ENCODE measurements at places on chromosomes 5 and 9.

- DNase-seq, result no peak
Observed at GRCh38 chr9:114166614-114167572, 11.6 kb downstream of the COL27A1 start.

DNA sequence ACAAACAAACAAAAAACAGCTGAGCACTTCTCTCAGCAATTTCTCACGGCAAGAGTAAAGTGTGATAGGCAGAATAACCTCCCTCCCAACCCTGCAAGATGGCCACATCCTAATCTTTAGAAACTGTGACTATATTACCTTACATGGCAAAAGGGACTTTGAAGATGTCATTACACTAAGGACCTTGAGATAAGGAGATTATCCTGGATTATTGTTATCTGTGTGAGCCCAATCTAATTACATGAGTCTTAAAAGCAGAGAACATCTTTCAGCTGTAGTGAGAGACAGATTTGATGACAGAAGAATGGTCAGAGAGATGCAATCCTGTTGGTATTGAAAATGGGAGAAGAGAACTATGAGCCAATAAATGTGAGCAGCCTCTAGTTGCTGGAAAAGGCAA is 347.9 kb downstream of the CDH9 start:
- DNase-seq, result no peak

- no peak for DNase-seq
Observed at GRCh38 chr5:65923339-65923738, 3.0 kb upstream of the ERBIN start.

DNA sequence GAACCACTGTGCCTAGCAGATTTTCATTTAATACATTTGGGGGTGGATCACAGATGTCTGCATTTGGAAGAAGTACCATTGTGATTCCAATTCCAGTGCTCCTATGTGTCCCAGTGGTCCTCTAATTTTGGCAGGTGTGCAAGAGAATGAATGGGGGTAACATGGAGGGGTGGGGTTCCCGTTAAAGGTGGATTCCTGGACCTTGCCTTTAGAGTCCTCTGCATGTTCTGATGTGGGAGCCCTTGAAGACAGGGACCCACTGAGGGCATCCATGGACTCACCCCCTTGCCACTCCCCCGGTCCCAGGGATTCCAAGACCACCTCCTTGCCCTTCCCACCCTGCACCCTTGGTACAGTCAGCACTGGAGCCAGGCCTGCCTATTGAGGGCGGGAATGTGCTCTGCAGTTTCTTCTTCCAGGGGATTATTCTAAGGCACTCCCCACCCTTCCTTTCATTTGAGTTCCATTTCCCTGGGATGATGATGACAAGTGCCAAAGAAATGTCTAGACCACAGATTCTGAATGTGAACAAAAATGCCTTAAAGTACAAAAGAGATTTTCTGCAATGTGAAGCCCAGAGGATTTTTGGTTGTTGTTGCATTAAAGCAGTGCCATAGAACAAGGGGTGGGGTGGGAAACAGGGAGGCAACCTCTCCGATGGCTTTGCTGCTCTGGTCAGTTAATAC is 119.4 kb upstream of the PTCH1 start:
- no peak for DNase-seq

DNA sequence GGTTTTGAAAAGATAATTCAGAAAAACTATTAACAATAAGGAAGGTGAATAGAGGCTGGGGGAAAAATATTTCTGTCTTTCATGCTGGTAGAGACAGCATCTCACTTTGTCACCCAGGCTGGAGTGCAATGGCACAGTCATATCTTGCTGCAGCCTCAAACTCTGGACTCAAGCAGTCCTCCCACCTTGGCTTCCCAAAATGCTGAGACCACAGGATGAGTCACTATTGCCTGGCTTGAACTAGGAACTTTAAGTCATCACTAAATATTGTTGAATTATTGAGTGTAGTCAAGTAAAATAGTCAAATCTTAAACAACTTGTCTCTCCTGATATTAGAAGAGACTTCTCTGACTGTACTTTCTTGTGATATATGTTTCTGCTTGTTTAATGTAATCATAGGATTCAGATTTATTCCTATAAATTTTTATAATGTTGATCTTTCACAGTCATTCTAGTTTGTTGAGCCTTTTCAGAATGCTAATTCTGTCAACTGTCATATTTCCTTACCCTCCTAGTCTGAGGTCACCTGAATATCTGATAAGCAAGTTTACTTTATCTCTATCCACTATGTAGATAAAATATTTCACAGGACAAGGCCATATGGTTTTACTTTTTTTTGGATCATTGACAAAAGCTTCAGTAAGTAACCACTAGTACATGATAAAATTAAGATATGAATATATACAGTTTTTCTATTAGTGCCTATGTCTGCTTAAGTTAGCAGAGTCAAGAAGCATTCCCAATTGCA is 1696.5 kb downstream of the MAT2B start:
- DNase-seq, result no peak

DNA sequence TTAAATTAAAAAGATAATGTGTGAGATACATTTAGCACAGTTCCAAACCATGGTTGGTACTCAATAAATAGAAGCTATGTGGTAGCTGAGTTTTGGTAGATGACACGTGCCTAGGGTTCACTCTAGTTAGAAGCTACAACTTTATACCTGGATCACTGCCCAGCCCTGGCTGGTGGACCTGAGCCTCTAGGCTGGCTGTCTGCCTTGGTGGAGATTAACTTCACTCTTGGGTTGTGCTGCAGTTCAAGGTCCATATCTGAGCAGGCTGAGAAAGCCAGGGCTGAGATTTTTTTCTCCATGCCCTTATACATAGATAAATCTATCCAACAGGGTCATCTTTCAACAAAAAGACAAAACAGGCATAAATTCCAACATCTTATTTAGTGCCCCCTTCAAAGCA is 44.6 kb upstream of the SPDL1 start:
- DNase-seq, result no peak

GRCh38 chr9:83299094-83299493 is 236.2 kb upstream of the RASEF start:
- DNase-seq, result no peak

GRCh38 chr5:168286386-168286785 is 5.1 kb upstream of the WWC1 start:
- DNase-seq, result no peak

DNA sequence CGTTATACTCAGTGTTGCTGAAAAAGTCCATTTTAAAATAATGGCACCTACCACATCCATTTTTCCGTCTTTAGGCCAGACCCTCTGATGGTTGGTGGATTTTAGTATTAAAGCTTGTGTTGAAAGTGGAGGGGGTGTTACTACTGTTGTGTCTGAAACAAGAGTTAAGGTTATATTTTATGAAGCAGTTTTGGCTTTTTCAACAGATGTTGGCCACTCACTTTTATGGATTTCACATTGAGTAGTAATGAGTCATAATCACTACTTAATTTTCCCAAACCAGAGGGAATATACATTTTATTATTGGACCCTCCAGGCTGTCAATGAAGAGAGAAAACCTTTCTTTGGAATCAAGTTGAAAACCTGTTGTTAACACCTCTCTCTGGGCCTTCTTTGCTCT is 88.0 kb downstream of the TRIO start:
- no peak for DNase-seq

GRCh38 chr5:138926688-138927448 is 51.7 kb upstream of the LRRTM2 start:
- DNase-seq, result no peak

DNA sequence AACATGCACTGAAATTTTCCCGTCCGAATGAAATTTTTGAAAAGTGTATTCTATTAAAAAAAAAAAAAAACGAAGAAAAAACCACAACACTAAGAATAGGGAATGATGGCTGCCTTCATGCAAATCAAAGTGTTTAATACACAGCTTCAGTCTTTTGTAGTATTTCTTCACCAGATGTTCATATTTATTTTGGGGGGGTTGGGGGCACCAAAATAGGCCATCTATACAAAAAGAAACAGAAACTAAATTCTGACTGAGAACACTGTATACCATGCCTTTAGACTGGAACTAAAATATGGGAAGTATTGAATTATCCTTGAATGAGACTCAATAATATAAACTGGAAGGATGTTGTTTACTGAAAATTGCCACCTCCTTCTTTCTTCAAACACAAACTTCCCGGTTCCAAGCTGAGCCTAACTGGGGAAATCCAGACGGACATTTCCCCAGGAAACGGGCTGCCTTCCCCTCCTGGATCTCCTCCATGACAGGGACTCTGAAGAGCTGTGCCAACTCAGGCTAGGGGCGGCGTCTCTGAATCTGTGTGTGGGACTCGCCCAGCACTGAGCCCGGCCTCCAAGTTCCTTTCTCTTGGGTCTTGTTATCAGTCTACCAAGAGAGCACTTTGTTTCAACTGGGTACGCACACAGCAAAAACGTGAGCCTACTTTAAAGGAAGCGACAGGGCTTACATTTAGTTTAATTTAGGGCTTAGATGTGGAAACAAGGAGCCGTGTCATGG is 511.3 kb upstream of the ADAMTS16 start:
- no peak for DNase-seq

DNA sequence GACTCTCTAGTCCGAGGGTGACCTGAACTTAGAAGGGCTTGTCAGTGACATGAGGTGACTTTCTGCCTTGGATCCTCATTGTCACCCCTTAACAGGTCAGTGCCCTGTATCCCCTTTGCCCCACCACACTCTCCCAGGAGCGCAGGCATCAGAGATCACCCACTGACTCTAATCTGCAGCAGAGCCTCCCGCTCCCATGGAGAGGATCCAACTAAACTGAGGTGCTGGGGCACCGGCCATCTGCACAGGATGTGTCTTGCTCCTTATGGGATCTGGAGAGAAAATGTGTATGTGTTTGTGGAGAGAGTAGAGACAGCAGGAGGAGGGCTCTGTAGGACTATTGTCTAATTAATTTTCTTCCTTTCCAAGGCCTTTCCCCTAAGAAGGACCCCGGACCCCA is 213.7 kb downstream of the ROR2 start:
- no peak for DNase-seq

GRCh38 chr5:175670372-175670771 is 12.5 kb downstream of the HRH2 start:
- no peak for DNase-seq

- DNase-seq, result no peak
Observed at GRCh38 chr9:92547356-92547755, 11.6 kb upstream of the ECM2 start.

DNA sequence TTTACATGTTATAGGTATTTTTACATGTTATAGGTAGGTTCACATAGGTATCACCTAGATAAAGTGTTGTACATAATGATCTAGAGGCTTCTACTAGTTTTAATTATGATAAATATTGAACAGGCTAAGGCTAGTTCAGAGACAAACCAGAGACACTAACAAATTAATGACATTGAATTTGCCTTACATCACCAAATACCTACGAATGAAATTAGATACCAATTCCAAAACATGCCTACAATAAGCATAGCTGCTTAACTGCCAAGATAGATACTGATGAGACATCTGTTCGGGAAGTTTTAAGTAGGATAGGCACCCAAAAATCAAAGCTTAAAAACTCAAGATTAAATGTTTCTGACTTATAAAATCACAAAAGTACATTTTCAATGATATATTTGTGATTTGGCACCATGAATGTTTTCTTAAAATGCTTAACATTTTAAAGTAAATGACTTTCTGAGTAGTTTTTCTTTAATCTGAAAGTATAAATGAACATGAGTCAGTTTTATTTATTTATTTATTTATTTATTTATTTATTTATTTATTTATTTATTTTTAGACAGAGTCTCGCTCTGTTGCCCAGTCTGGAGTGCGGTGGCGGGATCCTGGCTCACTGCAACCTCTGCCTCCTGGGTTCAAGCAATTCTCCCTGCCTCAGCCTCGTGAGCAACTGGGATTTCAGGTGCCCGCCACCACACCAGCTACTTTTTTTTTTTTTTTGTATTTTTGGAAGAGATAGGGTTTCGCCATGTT is 703.1 kb upstream of the ARRDC3 start:
- DNase-seq, result no peak

- no peak for DNase-seq
Observed at GRCh38 chr5:109558952-109559351, 130.8 kb upstream of the MAN2A1 start.

- no peak for DNase-seq
Observed at GRCh38 chr9:92618633-92619225, 51.2 kb downstream of the IPPK start.

DNA sequence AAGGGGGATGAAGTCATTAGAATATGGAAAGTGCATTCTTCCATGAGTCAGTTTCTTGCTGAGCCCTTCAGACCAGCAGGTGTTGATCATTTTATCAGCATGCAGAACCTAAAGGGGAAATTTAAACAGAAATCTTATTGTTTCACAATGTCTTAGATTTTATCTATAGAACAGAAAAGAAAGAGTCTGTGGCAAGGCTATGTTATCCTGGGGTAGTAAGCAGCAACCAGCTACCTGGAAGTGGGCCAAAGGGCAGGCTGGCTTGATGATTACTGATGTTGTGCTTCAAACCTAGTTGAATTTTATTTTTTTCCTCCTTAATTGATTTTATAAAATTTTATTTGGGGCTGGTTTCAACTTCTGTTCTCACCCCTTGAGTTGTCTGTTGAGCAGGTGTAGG is 101.5 kb downstream of the LRRC70 start:
- no peak for DNase-seq

DNA sequence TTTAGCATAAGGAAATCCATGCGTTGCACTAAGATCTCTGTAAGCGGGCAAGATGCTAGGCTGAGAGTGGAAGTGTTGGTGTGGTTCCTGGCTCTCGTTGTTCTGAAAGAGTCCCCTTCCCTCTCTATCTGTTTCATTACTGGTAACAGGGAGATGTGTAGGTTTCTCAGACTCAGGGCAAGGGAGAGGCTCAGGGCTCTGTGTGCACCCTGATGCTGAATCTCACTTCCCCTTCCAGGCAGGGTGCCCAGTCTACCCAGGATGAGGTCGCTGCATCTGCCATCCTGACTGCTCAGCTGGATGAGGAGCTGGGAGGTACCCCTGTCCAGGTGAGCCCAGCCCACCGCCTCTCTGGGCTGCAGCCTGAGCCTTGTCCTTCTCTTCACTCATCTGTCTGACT is 45.7 kb downstream of the STOM start:
- no peak for DNase-seq

GRCh38 chr9:91174772-91175171 is 186.9 kb downstream of the AUH start:
- no peak for DNase-seq

GRCh38 chr5:158514319-158514985 is 585.3 kb downstream of the EBF1 start:
- DNase-seq, result no peak

DNA sequence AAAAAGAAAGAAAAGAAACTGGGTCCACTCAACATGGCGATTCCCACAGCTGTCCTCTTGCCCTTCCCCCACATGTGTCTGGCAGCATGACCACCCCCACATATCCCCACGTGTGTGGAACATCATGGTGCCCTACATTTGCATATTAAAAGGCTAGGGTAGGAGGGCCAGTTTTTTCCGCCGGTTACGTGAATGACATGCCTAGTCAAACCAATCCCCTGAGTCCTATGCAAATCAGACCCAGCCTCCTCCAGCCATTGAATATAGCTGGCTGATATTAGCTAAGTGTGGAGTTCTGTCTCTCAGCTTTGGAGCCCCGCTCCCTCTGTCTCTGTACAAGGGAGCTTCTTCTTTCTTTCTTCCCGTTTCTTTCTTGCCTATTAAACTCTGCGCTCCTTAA is 33.0 kb upstream of the CCDC112 start:
- DNase-seq, result no peak

- no peak for DNase-seq
Observed at GRCh38 chr9:134179595-134179917, 15.2 kb upstream of the RNU6ATAC start.

- no peak for DNase-seq
Observed at GRCh38 chr5:113212244-113212920, 222.4 kb downstream of the TSSK1B start.

- DNase-seq, result no peak
Observed at GRCh38 chr5:178213003-178213461, 8.7 kb downstream of the HNRNPAB start.
